ENCODE measurements at places on chromosomes 13 and 19.

DNA sequence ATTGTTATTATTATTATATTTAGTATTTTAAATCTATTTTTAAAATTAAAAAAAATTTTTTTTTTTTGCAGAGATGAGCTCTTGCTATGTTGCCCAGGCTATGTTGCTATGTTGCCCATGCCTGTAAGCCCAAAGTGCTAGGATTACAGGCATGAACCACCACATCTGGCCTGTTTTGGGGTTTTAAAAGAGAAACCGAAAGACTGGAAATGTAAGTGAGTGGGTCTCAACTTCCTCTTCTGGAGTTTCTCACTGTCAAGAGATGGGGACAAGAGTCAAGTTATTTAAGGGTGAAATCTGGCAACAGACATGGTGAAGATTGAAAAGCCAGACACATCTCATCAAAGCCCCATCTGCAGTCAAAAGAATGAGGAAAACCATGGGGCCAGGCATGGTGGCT lies 4.2 kb upstream of the OR7G3 start:
- no peak for DNase-seq

- no peak for DNase-seq
These were observed 94.2 kb downstream of the USP12 start for GRCh38 chr13:27077451-27077850.

GRCh38 chr19:50427997-50428425 lies 4.7 kb upstream of the MYBPC2 start:
- DNase-seq = peak; percentile 45

DNA sequence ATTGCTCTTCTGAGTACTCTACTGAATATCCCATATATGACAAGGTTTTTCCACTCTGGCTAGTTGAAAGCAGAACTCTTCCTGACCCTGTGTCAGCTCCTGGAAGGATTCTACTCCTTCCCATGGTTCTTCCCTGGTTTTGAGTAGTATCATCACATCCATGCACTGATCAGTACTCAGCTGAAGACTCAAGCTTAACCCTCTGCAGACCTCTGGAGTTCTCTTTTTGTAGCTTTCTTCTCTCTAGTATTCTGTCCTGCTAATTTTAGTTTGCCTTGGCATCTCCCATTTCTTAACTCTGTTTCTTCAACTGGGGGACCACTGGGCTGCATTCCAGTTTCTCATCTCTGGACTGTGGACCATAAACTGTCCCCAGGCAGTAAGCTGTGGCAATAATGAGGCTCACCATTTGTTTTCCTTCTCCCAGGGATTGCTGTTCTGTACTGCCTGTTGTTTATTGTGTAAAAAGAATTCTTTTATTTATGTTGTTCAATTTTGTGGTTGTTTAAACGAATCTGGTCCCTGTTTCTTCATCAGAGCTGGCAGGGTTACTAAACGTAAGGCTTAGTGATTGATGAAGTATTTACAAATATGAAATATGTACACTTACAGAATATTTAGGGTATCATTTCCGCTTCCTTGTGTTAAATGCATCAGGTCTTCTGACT lies 19.7 kb downstream of the LPAR6 start:
- DNase-seq = no peak

DNA sequence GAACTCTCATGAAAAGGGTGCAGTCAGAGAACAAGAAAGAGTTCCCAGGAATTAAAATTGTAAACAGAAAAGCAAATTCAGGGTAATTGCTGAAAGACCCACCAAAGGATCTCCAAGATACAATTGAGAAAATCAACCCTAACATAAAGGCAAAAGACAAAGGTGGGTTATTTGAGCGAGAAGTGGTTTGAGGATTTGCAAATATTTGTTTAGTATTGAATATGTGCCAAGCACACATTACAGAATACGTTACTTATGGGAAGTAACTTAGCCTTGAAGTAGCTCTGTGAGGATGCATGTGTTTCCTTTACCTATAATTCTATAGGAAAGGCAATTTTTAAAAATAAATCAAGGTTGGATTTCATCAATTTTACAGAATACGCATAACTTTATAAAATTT lies 10.0 kb upstream of the CEACAM21 start:
- no peak for DNase-seq

DNA sequence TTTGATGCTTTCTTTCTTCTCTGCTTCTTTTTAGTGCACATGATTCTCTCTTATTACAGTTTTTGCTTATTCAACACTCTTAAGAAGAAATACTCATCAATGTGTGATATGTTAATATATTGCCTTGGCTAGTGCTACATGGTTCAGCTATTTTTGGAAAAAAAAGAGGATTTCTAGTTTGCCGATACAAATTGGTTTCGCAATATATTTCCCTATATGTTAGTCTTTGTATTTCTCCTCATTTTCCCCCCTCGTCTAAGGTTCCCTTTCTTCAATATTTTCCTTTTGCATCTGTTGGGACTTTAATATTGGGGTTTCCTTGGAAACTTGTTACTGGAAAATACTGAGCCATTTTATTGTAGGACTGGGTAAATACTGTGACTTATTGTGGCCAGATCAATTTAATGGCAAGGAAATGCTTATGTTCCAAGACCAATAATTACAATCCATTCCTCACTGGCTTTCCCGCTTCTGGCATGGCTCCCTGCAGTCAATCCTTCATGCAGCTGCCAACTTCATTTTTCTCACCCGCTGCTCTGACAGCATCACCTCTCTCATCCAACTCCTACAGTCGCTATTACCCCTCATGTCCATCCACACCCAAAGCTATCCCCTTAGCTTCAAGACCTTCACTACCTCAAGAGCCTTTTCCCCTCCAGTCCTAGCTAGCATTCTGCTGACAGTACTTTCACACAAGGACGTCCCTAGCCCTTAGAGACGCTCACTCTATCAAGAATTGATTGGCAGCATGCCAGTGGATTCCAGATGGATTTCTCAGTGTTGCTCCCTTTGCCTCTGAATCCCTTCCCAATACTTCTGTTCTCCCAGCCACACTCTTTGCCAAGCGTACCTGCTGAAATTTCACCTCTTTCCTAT lies 280.1 kb upstream of the TMTC4 start:
- DNase-seq = no peak

- peak; percentile 17 for DNase-seq
These were observed 112.1 kb downstream of the ZIC5 start for GRCh38 chr13:99859178-99860177.

GRCh38 chr19:34428549-34429285 lies 536 bp downstream of the UBA2 start:
- peak; percentile 18 for DNase-seq

DNA sequence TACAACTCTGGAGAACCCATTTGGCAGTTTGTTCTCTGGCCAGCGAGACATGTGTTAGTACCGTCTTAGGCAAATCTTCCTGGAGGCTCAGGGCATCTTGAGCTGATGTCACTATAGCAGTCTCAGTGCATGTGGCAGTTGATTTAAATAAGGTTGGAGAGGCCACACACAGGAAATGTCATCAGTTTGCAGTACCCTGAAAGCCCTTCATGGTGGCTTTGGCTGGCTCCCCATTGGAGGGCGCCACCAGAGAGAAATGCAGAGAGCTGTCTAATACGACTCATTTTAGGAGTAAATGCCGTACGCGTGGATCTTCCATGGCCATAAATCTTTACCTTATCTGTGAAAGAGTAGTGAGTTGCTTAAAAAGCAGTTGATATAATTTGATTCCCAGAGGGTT lies 163.1 kb downstream of the STK24 start:
- no peak for DNase-seq

- no peak for DNase-seq
These were observed 18.5 kb downstream of the EPSTI1 start for GRCh38 chr13:42973581-42973980.

GRCh38 chr13:112060282-112060830 lies 6.6 kb upstream of the SOX1 start:
- no peak for DNase-seq

GRCh38 chr19:15421136-15421695 lies 2.4 kb upstream of the AKAP8L start:
- no peak for DNase-seq

GRCh38 chr13:45847554-45848224 lies 3.9 kb downstream of the SIAH3 start:
- DNase-seq = peak; percentile 46

- DNase-seq = no peak
These were observed 5.1 kb downstream of the ZNF507 start for GRCh38 chr19:32350471-32350865.

- DNase-seq = peak; percentile 48
These were observed 20.6 kb upstream of the USP29 start for GRCh38 chr19:57099199-57099661.

DNA sequence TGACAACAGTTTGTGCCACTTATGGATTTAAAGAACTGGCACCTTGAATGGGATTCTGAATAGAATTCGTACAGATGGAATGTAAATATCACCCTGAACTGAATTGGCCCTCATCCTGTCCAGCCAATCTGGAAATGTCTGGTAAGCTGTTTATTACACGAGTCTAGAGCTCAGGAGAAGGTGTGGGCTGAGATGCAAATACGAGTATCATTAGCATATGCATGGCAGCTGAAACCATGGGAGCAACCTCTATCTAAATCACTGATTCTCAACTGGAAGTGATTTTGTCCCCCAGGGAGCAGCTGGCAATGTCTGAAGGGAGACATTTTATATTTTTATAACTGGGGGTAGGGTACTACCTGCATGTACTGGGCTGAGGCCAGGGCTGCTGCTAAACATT lies 15.6 kb upstream of the VWA8 start:
- DNase-seq = no peak

- DNase-seq = no peak
These were observed 68.2 kb downstream of the ZNF100 start for GRCh38 chr19:21699197-21699596.
